AG10803 (cell line): ENCODE measurements at places on chromosomes 7 and 10.

- DNase-seq = no peak
Measured at GRCh38 chr10:128062881-128063563, 63.2 kb downstream of the MKI67 start.

DNA sequence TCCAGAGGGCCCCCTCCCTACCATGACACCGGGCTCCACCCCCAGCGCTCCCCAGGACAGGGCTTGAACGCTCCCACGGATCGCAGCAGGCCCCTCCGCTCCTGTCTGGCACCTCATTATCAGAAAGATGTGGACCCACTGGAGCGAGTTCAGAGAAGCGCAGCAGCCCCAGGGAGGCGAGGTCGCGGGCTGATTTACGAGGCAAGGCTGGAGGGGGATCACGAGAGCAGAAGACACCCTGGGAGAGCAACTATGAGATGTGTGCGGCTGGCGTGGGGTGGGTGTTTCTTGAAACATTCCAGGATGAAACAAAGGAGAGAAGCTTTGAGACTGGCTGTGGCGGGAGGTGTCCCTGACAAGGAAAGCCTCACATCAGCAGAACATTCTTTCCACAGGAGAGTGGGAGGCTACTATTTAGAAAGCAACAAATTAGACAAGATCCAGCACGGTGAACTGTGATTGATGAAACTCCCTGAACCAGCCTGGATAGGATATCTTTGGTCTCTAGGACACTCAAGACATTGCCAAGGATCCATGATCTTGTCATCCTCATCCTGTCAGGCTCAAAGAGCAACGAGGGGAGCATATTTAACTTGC, 66.0 kb downstream of the JCAD start:
- no peak for DNase-seq

GRCh38 chr7:46230990-46231305, 309.9 kb upstream of the IGFBP3 start:
- DNase-seq = no peak

DNA sequence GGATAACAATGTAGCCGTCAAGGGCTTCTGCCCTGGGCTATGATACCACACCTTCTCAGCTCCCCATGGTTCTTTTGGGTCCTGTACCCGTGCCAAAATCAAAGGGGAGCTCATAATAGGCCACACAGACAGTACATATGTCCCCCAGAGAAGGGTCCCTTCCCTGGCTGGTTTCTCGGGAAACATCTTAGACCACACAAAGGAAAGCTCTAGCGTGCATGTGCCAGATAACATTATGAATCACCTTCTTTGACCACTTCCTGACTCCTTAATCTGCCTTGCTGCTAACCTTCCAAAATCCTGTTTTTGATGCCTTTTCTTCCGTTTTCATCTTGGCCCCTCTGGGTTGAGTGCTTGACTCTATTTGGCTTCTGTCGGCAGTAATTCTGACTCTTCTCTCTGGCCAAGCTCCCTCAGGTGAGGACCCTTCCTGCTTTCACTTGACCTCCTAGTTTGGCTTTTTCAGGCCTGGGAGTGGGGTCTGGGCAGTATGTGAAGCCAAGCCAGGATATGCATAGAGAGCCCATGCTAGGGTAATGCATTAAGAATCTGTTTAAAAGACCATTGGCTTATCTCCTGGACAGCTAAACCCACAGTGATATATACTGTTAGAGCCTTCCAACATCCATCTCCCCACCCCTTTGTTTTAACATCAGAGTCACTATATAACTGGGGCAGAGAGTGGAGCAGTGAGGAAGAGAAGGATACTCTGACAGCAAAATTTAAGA, 84.8 kb downstream of the ANLN start:
- DNase-seq = no peak

DNA sequence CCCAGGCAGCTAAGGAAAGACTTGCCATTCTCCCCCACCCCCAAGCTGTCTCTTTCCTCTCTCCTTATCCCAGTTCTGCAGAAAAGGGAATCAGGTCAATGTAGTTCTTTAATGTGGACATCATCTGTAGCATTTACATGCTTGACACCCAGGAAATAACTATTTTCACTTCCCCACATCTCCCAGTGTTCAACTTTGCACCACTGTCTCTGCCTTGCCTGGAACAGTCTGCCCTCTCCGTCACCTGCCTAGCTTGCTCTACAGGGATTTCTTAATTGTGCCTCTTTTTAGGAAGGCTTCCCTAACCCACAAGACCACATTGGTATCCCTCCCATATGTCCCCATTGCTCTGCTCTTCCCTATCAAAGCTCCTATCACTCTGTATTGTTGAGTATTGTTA, 45.9 kb upstream of the TOMM7 start:
- no peak for DNase-seq

- peak; percentile 59 for DNase-seq
Measured at GRCh38 chr10:22619101-22619500, 95.3 kb downstream of the PIP4K2A start.

- DNase-seq = no peak
Measured at GRCh38 chr7:77544518-77544917, 7.4 kb downstream of the PTPN12 start.

GRCh38 chr10:31055573-31056251, 24.0 kb upstream of the ZNF438 start:
- no peak for DNase-seq

- no peak for DNase-seq
Measured at GRCh38 chr7:80726666-80727065, 88.2 kb downstream of the CD36 start.

- peak; percentile 96 for DNase-seq
Measured at GRCh38 chr10:123930340-123931001, 38.9 kb upstream of the CPXM2 start.

DNA sequence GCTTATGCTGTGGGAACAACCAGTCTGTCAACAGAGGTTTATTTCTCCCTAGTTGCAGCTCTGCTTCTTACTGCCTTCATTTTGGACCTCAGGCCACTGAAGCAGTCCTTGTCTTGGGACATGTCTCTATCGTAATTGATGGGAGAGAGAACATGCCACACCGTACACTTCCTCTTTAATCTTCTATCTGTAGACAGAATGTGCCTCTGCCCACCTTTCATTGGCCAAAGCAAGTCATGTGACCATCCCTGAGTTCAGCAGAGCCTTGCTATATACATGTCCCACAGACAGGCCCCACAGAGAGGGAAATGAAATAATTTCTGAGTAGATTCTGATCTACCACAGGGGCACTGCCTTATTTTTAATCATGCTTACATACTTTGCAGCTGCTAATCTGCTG, 98.0 kb downstream of the KCND2 start:
- no peak for DNase-seq

GRCh38 chr7:96136600-96137239, 185.2 kb downstream of the SLC25A13 start:
- no peak for DNase-seq

GRCh38 chr7:37385787-37386186, 62.9 kb downstream of the ELMO1 start:
- DNase-seq = no peak

GRCh38 chr10:86411281-86411841, 44.8 kb upstream of the GRID1 start:
- peak; percentile 75 for DNase-seq

DNA sequence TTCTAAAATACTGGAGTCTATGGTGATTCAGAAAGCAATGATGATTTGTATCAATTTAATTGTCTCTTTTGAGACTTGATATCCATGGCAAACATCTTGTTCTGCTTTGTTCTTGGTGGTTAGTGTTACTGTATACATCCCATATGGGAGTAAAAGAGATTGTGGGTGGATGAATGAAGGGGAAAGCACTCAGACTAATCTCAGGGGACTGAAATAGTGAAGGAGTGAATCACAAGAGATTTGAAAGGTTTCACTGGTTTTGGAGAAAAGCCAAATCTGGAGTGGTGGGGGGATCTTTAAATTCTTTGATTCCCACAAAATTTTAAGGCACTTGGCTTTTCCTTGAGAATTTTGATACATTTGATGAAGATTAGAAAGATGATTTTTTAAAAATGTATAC, 369.4 kb downstream of the INHBA start:
- peak; percentile 73 for DNase-seq

- DNase-seq = no peak
Measured at GRCh38 chr10:566241-566885, 123.1 kb downstream of the DIP2C start.

DNA sequence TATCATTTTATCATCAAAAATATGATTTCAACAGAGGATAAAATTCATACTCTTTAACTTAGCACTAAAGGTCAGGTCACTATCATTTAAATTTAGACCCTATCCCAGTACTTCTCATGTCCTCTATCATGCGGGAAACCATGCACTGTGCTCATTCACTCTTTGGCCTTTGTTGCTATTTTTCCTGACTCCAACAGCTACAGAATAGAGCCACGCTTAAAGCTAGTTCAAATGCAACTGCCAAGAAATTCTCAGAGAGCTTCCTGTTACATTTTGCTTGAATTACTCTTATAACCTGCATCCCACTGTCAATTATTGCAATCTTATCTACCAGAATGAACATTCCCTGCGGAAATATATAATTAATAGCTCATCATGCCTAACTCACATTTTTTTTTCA, 58.3 kb downstream of the SEMA3A start:
- DNase-seq = no peak

- no peak for DNase-seq
Measured at GRCh38 chr10:119353421-119353820, 146.1 kb downstream of the GRK5 start.

GRCh38 chr7:27897001-27897400, 157.0 kb downstream of the TAX1BP1 start:
- DNase-seq = no peak

- no peak for DNase-seq
Measured at GRCh38 chr7:49037346-49038210, 113.2 kb downstream of the CDC14C start.

DNA sequence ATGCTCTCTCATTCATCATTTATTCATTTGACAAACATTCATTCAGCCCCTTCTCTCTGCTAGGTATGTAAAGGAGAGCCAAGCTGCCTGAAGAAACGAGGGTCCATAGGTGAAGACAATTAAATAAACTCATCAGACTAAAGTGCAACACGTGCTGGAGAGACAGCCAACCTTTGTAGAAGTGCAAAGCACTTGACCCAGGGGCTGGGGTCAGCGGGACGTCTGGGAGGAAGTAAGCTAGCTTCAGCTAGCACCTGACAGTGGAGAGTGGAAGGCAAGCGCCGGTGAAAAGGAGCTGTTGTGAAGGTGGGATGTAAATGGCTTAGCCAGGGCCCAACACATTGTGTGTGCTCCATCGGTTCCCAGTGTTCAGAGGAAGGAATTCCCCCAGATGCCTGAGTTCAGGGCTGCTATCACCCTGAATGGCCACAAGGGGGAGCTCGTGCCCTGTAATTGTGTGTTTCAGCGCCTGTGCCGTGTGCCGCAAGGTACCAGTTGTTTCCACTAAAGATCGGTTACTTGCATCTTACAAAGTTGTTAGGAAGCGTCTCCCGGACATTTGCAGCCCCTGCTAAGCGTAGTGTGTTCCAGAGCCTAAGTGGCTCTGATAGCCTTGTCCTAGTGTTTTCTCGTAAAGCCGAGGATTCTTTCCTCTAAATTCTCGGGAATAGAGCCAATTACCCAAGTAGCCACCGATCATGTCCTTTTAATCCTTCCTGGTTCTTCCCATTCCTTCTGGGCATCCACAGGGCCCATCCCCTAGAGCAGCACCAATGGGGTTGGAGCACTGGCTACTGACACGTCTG, 30.6 kb downstream of the TLX1 start:
- peak; percentile 65 for DNase-seq

DNA sequence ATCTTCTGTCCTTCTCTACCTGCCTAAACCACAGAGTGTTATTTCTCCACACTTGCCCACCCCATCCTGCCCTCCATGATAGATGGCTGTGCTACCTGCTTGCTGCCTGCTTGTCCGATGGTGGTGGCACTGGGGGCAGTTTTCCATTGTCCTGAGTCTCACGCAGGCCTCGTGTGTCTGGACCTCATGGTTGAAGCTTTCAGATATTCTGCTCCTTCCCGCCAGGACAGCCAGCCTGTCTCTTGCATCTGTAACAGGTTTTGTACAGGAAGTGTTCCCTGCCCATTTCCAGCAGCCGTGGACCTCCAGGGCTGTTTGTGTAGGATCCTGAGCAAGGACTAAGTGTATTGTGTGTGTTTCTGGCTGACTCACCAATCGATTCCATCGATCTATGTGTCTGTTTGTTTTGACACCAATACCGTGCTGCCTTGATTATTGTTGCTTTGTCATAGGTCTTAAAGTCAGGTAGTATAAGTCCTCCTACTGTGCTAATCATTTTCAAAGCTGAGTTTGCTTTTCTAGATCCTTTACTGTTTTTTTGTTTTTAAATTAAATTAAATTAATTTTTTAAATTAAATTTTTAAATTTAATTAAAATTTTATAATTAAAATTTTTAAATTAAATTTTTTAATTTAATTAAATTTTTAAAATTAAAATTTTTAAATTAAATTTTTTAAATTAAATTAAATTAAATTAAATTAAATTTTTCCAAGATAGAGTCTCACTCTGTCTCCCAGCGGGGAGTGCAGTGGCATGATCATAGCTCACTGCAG, 8.5 kb downstream of the IL15RA start:
- DNase-seq = no peak

DNA sequence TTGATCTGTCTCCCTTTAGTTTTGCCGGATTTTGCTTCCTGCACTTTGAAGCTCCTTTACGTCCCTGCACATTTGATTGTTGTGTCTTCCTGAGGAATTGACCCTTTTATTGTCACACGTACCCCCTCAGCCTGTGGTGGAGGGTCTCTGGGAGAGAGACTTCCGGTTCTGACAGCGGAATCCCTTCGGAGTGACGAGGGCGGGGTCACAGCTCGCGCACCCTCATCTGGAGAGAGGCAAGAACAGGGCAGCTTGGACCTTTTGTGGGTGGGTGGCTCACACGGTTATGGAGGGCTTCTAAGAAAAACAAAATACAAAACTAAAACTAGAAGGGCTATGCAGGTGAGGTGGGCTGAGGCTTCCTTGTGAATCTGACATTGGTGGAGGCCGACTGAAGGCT, 26.0 kb downstream of the AMZ1 start:
- no peak for DNase-seq

- DNase-seq = no peak
Measured at GRCh38 chr10:130804281-130804680, 507.2 kb downstream of the TCERG1L start.

DNA sequence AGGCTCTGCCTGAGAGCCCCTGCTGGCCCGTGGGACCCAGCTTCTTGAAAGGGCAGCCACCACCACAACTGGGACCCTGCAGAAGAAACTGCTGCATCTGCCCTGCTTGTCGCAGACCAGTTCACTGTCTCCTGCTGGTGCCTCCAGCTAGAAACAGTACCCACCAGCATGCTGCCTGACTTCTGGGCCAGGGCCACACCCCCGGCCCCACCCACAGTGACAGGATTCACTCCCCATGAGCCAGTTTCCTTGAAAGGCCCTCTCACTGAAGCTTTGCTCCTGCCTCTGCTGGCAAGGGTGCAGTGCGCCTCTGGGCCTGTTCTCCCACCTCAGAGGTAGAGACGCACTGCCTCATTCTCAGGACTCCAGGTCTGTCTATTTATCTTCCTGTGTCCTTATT, 32.4 kb downstream of the ANXA11 start:
- no peak for DNase-seq

GRCh38 chr7:25391295-25391861, 163.1 kb upstream of the NPVF start:
- peak; percentile 27 for DNase-seq

GRCh38 chr7:99108613-99109012, 35.3 kb downstream of the SMURF1 start:
- peak; percentile 89 for DNase-seq
